ENCODE measurements at places on chromosomes 12 and 14.

- no peak for DNase-seq
Measured at GRCh38 chr14:51277753-51278415, 37.8 kb downstream of the TMX1 start.

DNA sequence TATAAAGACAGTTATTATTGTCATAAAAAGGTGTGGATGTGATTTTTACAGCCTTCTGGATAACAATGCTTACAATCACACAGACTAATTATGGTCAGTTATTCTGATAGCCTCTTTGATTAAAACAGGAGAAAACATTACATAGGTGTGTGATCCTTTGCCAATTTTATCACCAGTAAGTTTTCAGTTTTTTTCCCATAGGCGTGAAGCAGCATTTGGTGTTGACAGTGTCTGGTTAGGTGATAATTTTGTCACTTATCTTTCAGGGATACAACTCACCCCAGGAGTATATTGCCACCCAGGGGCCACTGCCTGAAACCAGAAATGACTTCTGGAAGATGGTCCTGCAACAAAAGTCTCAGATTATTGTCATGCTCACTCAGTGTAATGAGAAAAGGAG lies 208.8 kb downstream of the EPS8 start:
- no peak for DNase-seq

DNA sequence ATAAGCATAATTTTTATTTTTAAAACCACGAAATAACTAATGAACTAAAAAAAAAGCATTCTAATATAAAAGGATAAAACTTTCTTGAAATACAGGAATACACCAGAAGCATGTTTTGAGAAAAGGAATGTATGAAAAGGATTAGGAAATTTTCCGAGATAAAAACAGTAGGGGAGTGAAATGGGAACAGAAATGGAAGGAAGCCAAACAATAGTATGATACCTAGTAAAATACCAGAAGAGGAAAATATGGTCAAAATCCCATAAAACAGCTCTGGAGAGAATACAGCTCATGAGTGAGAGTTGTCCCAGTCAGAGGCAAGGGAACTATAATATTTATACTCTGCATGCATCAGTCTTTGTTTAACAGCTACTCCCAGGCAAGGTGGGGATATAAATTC lies 1016.2 kb downstream of the SLC6A15 start:
- DNase-seq, result no peak

- no peak for DNase-seq
Measured at GRCh38 chr12:98645572-98646067, 530 bp downstream of the APAF1 start.

GRCh38 chr12:106997916-106998315 lies 11.0 kb upstream of the MTERF2 start:
- no peak for DNase-seq

DNA sequence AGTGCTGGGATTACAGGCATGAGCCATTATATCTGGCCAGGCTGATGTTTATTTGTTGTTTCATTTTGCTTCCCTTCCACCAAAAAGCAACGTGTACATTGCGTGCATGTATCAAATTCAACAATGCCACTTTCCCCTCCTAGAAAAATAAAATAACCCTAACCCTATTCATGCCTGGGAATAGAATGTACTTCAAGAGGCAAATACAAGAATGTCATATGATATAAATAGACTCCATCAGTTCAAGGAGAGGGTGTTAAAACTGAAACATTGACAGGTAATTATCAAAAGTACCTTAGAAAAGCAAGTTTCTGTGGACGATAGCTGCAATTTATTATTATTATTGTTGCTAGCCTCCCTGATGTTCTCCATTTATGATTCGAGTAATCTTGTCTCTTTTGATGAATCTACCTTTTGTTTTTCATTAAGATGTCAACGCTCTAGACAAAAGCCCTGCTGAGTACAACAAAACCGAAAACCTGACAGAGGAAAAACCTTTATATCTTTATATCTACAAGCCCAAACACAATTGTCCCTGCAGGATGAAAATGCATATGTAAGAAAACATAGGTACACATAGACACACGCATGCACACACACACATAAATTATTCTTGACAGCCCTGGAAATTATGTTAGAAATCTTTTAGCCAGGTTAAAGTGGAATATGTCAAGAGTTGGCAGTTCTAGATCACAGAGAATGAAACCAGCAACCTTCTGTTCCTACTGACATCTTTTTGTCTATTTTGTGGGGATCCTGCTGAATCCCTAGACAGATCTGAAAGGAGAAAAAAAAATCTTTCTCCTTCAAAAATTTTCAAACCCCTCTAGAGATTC lies 98.9 kb downstream of the BTG1 start:
- DNase-seq, result no peak

GRCh38 chr12:46174061-46174662 lies 94.7 kb downstream of the SLC38A1 start:
- no peak for DNase-seq

DNA sequence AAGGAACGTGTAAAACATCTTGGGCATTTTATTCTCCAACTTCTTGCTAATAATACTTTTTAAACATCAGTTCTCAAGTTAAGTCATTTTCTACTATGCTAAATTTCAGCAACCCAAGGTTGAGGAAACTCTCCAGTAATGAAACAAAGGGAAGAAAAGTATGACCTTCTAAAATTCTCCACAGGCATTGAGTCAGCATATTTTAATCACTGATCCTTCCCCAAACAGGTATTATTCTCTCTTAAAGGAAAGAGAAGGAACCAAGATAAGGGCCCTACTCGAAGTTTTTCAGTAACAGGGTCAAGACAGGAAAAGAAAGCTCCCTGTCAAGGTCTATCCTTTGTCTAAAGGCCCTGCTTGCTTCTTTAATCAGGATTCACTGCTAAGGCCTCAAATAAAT lies 3.0 kb downstream of the KICS2 start:
- no peak for DNase-seq

DNA sequence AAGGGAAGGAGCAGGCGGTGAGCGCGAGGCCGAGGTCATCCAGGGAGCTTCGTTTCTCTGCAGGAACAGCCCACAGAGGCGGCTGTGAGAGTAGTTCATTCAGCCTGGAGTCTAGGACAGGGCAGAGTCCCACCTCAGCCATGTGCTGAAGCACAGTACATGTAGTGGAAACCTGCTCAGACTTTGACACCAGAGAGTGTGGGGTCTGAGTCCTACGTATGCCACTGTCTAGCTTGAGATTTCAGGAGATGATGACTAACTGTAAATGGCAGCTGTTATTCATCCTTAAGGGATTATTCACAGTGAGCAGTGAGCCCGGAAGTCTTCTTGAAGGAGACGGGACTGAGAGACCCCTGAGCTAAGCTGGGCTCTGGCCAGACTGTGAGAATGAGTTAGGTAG lies 938 bp upstream of the SLC6A13 start:
- peak; percentile 66 for DNase-seq

Measured in fibroblast of skin of abdomen (primary cell).